ENCODE measurements at places on chromosomes 7 and 10. TPM values are rescaled to one million over a fixed set of nuclear protein-coding genes. Genes with fewer than 3 reads are reported as not detected.

Gene PDIA4
- 83.7 TPM for total RNA-seq

DNA sequence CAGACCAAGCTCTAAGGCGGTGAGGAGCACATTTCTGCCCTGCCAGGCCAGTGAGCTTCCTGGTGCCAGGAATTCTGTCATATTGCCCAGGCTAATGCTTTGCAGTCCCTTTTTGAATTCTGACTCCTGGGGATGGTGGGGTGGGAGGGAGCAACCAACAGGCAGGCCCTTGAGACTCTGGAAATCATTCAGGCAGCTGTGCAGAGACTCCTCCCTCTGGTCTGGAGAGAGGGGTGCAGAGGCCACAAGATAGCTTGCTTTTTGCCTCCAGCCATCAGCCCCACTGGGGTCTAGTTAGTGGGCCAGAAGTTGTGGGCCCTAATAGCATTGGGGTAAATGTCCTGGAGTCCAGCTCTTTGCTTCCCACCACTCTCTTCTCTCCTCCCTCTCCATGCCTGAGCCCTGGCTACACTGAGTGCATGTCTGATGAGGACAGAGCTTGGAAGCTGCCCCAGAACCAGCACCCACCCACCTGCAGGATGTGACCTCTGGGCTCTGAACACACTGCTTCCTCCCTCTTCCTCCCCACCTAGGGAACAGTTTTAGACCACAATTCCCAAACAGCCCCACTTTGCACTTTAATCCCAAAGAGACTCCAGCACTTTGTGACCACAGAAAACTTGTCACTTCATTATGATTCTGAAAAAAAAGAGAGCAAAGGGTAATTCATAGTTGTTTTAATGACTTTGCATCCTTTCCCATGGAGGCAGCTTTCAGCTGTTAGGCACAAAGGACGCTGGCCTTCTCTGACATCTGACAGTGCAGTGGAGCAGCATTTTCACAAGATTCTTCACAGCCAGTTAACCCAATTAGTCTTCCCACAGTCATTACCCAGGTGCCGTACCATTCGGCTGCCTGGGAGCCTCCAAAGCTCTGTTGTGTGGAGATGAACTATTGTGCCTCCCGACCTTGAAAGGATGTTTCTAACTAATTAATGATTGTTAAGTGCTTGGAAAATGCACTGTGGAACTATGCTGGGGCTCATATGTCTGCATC, 262.5 kb downstream of the TRIL start:
- no peak for DNase-seq

DNA sequence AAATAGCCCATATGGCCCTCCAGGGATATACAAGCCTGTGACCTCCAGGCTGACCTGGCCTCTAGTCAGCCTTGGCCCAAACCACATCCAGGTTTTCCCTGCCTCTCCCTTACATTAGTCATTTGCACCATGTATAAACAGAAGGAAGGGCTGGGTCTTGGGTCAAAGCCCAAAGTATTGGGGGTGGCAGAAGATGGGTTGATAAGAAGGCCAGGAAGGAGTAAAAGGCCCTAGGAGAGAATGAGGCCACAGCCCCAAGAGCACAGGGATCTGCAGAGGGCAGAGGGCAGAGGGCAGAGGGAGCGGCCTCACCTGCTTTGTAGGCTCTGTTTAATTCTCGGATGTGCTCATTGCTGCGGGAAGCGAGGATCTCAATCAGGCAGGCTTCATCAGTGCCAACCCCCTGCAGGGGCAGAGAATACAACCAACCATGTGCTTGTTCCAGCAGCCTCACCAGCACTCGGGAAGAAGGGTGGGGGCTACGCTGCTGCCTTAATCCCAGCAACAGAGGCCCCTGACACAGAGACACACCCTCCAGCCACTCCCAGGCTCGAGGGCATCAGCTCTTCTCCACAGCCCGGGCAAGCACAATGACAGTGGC, 31.3 kb downstream of the PLAC9 start:
- no peak for DNase-seq

- no peak for DNase-seq
Measured at GRCh38 chr7:51325261-51325676, 8.7 kb upstream of the COBL start.

DNA sequence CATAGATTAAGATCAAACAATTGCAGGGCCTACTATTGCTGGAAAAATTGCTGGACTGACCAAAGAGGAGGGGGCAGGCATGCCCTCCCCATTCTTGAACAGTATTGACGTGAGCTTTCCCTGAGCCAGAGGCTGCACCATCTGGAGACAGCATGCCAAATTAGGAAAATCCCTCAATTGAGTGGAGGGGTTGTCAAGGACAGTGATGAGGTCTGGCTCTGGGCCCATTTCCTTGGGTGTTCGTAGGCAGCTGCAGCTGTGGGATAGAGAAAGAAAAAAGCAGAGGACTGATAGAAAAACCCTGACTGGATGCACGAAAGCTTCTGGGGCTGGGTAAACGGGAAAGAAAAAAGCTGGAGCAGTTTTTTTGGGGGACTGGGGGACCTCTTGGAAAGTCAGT, 22.8 kb upstream of the ORC5 start:
- DNase-seq = no peak

All from activated naive CD8-positive, alpha-beta T cell treated with anti-CD3 and anti-CD28 coated beads for 36 hours (primary cell).